Activated CD8-positive, alpha-beta memory T cell treated with anti-CD3 and anti-CD28 coated beads, Interleukin-2, amount 10 ng/mL, durations not matched to agents 7 days and 5 days (primary cell): ENCODE measurements at places on chromosomes 2 and 18. TPM values are rescaled to one million over a fixed set of nuclear protein-coding genes. Genes with fewer than 3 reads are reported as not detected.

Gene APCDD1
- not detected for total RNA-seq

Gene PAX3
- not detected for total RNA-seq

Gene SLC4A3
- total RNA-seq = not detected

Gene SIX3
- total RNA-seq = not detected

Gene RAB6C
- total RNA-seq = not detected
